ENCODE measurements at places on chromosomes 5 and 9. TPM values are rescaled to one million over a fixed set of nuclear protein-coding genes. Genes with fewer than 3 reads are reported as not detected.

The PAEP gene
- 0.89 TPM for total RNA-seq

The PCDHGB6 gene
- 5.9 TPM for total RNA-seq

The SNCB gene
- not detected for total RNA-seq

- DNase-seq, result no peak
Measured at GRCh38 chr5:2631758-2632157, 119.7 kb downstream of the IRX2 start.

GRCh38 chr5:65171645-65172044 lies 310.1 kb downstream of the ADAMTS6 start:
- no peak for DNase-seq

- DNase-seq, result no peak
Measured at GRCh38 chr5:59317023-59317773, 576.3 kb downstream of the PDE4D start.

DNA sequence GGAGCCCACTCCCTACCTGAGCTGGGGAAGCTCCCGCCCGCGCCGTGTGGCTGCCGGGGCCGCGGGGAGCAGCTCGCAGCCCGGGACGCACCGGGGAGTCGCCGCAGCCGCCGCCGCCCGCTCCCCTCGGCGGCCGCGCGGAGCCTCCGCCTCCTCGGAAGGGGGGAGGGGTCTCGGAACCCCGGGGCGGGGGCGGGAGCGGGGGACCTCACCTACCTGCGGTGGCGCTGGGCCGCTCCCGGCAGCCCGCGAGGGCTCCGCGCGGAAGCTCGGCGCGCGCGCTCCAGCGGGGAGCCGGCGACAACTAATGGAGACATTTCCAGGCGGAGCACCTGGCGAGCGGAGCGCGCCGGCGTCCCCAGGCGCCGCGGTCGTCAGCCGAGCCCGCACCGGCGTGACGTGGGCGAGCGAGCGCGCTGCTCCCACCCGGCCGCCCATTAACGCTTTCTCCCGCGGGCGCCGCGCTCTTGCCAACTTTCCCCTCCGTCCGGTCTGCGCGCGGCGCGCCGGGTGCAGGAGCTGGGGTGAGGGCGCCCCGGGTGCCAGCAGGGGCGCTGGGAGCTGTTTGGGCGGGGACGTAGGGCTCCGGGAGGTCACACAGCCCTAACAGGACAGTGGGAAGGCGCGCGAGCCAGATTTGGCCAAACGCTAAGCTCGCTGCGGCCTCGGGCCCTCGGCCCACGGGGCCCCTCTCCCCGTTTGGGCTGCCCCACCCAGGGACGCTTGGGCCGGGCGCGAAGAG lies 4.3 kb upstream of the IRX4 start:
- DNase-seq, result no peak

GRCh38 chr9:112863746-112864145 lies 26.9 kb downstream of the SLC46A2 start:
- DNase-seq, result no peak

GRCh38 chr5:42513246-42513645 lies 90.0 kb downstream of the GHR start:
- no peak for DNase-seq

DNA sequence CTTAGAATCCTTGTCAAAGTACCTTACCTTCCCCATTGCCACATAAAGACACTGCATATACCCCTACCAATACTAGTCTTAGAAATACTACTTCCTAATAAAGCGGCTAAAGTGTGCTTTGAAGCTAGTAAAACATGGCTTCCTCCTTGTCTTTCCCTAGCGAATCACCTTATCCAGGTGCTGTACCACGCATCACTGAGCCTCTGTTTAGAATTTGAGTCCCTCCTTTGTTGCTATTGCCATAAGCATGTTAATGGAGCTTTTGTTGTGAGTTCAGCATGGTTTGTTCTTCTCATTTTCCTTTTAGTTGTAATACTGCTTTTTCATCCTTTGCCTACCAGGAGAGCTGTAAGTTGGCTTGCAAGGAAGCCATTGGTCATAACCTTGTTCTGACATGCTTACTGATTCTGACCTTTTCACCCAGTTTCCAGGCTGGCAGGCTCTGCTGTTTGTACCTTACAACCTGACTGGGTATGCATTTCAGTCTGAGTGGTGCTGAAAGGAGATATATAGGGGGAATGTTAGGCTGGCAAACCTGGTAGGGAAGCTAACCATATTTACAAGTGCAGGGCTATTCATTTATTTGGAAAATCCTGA lies 49.8 kb downstream of the LMNB1 start:
- no peak for DNase-seq

Measured in lower leg skin (tissue), 4 donors.